ENCODE measurements at places on chromosomes 13 and 19.

GRCh38 chr19:40616178-40616577 is 15.0 kb downstream of the LTBP4 start:
- DNase-seq: no peak

DNA sequence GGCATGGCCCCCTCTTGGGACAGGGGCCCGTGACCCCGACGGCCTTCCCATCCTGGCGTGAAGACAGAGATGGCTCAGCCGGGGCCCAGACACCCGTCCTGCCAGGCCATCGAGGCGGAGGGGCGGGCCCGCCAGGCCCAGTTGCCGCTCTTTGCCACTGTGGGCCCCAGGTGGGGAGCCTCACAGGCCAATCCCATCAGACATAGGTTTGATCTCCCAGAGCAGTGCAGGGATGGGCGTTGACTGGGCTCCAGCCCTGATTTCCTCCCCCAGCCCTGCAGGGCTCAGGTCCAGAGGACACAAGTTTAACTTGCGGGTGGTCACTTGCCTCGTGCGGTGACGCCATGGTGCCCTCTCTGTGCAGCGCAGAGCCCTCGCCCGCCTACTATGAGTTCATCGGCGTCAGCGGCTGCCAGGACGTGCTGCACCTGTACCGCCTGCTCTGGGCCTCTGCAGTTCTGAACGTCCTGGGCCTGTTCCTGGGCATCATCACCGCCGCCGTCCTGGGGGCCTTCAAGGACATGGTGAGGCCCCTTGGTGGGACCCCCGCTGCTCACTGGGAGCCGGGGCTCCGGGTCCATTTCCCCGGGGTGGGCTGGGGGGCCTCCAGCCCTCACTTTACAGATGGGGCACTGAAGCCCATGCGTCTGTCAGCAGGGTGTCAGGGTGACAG is 42.4 kb downstream of the TMEM255B start:
- no peak for DNase-seq

DNA sequence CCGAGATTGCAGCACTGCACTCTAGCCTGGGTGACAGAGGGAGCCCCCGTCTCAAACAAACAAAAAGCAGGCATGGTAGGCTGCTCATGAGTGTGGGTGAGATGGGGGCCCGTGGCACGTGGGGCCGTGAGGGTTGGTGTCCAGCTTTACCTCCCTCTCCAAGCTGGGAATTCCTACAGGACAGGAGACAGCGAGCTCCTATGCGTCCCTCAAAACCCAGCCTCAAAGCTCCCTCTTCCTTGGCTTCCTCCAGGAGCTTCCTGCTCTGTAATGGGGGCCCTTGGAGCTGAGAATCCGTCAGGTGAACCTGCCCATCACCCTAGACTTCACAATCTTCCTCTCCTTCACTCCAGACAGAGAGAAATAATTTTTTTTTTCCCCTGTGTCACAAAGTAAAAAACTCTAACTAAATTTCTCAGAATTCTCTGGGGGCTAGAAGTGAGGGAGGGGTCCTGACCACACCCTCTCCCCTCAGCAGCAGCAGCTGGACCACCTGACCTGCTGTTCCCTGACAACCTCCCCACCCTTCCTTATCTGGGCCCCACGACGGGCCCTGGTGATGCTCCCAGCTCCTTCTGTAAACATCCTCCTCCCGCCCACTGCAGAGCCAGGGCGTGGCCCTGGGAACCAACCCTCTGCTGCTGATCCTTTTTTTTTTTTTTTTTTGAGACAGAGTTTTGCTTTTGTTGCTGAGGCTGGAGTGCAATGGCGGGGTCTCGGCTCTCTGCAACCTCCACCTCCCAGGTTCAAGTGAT is 22.1 kb upstream of the WDR18 start:
- DNase-seq: no peak

- DNase-seq: no peak
Measured at GRCh38 chr19:39830847-39831246, 3.1 kb downstream of the DYRK1B start.

- DNase-seq: no peak
Measured at GRCh38 chr13:51096131-51096530, 14.9 kb downstream of the C13orf42 start.

- no peak for DNase-seq
Measured at GRCh38 chr19:53898636-53899341, 10.3 kb upstream of the CACNG7 start.

GRCh38 chr19:54673222-54673621 is 10.4 kb downstream of the LILRB4 start:
- DNase-seq: no peak

Data from stimulated activated CD4-positive, alpha-beta T cell treated with anti-CD3 and anti-CD28 coated beads, Interleukin-1b, Interleukin-23, amount 100 ng/mL, for 24 hours (primary cell).